Right renal cortex interstitium (tissue), 3 donors: ENCODE measurements at places on chromosomes 1 and 21. TPM values are rescaled to one million over a fixed set of nuclear protein-coding genes. Genes with fewer than 3 reads are reported as not detected.

Gene DPYD
- polyA plus RNA-seq = 14.9 TPM

Gene RPAP2
- polyA plus RNA-seq = 36.0 TPM

Gene NUP210L
- polyA plus RNA-seq = 0.03 TPM

Gene LCE6A
- not detected for polyA plus RNA-seq

Gene PRR9
- polyA plus RNA-seq = not detected

Gene NGF
- polyA plus RNA-seq = 1.4 TPM

Gene S100A7A
- polyA plus RNA-seq = not detected

Gene POU2F1
- polyA plus RNA-seq = 13.7 TPM

Gene OPRD1
- 0.26 TPM for polyA plus RNA-seq

Gene LCE1C
- not detected for polyA plus RNA-seq

Gene RUNX1
- polyA plus RNA-seq = 2.0 TPM

Gene CR2
- polyA plus RNA-seq = 1.7 TPM

Gene FH
- polyA plus RNA-seq = 114 TPM

Gene ACOT7
- polyA plus RNA-seq = 30.4 TPM

Gene SYNJ1
- polyA plus RNA-seq = 15.9 TPM

Gene HSPB7
- polyA plus RNA-seq = 4.7 TPM

Gene LYST
- polyA plus RNA-seq = 11.8 TPM

Gene FAM89A
- 21.3 TPM for polyA plus RNA-seq

Gene SELP
- polyA plus RNA-seq = 9.5 TPM

Gene HEYL
- 23.1 TPM for polyA plus RNA-seq

Gene NPR1
- polyA plus RNA-seq = 64.0 TPM

Gene ZBTB18
- polyA plus RNA-seq = 22.3 TPM

Gene CLCNKB
- 41.4 TPM for polyA plus RNA-seq

Gene TPTE
- not detected for polyA plus RNA-seq

Gene ARHGEF10L
- polyA plus RNA-seq = 36.5 TPM

Gene ADAMTSL4
- polyA plus RNA-seq = 9.6 TPM

Gene NTMT2
- not detected for polyA plus RNA-seq

Gene KCNA10
- not detected for polyA plus RNA-seq

Gene SLC45A1
- polyA plus RNA-seq = 3.5 TPM

Gene BMP8A
- 0.18 TPM for polyA plus RNA-seq

Gene NR1I3
- polyA plus RNA-seq = 1.5 TPM

Gene DNASE2B
- polyA plus RNA-seq = 0.10 TPM

Gene AHCYL1
- polyA plus RNA-seq = 126 TPM

Gene HOOK1
- 84.2 TPM for polyA plus RNA-seq

Gene MYBPH
- polyA plus RNA-seq = 0.08 TPM

Gene TAL1
- polyA plus RNA-seq = 4.1 TPM

Gene OTUD3
- 16.8 TPM for polyA plus RNA-seq

Gene PLK3
- 5.1 TPM for polyA plus RNA-seq

Gene VWA1
- 39.8 TPM for polyA plus RNA-seq

Gene LAD1
- polyA plus RNA-seq = 36.8 TPM

Gene HNRNPCL2
- polyA plus RNA-seq = 0.39 TPM

Gene TRNP1
- polyA plus RNA-seq = 4.9 TPM

Gene PDZK1IP1
- 38.9 TPM for polyA plus RNA-seq
